Ammon's horn (tissue), 1 donor: ENCODE measurements at places on chromosomes 2 and 18.

DNA sequence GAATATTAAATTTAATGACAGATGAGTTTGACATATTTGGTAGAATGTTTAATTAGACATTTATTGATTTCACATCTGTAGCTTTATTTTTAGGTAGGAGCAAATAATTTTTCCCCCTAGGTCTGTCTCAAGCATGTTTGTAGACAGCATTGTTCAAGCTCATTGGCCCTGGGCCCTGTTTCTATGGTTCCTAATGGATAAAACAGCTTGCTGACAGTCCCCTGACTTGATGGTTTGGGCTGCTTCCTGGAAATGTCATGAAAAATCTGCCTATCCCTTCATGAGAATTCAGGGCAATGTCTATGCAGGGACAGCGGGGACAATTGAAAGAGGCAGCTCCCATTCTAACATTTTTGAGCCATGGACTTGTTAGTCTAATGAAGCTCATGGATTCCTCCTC is 14.6 kb upstream of the MEP1B start:
- DNase-seq, result peak; percentile 68

DNA sequence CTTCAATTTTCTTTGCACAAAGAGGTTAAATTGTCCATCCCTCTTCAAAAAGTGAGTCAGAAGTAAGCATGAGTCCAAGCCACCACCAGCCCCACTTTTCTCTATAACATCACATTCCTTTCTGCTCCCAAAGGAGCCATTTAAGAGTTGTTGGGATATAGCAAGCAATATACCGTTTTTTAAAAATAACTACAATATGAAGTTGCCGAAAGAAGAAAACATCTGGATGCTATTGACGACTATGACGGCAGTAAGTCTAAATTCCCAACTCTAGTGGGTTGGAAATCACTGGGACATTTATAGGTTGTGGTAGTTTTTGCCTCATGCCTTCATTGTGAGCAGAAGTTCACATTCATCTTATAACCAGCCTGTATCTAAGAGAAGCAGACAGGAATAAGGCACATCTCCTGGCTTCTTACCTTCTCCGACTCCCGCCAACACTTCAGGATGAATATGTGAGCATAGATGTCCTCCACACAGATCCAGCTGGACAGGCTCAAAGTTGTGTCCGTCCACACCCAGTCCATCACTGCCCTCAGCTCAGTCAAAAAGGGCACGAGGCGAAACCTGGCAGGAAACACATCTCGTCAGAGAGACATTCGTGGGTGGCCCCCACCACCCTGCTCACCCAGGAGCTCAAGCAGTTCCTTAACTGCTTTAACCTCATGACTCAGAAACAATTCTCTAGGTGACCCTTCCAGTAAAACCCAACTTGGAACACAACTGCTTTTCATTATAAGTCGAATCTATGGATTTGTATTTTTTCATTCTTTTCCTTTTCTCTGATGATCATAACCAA is 163.6 kb downstream of the NAPG start:
- no peak for DNase-seq

DNA sequence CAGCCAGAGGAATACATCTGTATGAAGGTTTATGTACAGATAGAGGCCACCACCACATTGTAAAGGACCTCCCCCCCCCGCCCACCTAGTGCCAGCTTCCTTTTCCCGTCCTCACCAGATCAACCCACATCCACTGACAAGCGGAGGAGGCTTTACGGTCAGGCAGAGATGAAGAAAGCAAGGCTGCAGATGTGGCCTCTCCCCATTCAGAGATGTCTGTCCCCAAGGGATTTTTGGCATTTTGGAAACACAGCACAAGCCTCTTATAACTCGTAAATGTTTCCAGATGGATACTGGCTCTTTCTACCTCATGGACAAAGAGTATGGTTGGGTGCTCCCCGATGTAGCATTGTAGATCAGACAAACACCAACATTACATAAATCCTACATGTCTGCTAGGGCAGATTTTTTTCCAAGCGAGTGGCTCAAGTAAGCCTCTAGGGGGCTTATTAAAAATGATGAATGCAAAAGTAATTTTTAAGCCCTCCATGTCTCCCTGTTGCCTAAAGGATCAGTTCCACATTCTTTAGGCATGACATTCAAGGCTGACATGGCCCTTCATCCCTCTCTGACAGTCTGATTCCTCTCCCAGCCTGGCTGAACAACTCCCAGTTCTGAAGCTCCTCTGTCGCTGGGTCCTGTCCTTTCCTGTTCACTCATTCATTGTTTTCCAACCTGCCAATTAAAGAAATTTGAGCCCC is 11.7 kb downstream of the VIT start:
- no peak for DNase-seq

DNA sequence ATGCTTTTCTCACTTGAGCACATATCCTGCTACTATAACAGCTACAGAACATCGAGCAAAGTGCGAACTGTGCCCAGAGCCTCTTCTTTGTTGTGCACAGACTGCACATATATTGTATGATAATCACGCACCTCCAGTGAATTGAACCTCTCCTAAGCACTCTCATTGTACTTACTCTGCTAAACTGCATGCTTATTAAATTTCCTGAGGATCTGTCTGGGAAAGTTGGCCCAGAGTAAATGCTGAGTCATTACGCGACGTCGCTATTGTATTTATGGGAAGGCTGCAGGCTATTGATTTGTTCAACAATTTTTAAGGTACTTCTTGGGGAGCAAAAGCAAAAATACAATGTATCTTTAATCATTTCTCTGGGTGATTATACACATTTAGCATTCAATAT is 399.6 kb upstream of the DSEL start:
- no peak for DNase-seq

DNA sequence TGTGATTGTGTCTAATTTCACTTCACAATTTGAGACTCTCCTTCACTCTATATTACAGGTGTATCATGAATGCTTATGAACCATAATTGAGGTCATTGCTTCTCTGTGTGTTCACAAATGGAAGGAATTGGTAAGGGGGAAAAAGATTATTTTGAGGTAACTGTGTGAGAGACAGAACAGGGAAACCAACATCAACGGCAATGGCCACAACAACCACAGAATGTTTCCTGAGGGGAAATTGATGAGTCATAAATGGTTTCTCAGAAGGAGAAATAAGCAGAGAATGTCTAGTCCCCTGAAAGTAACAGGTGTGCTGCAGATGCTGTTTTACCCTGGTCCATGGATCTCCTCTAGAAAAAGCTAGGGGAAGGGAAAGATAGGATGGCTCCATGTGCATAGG is 361.2 kb upstream of the GALNT5 start:
- DNase-seq, result no peak

DNA sequence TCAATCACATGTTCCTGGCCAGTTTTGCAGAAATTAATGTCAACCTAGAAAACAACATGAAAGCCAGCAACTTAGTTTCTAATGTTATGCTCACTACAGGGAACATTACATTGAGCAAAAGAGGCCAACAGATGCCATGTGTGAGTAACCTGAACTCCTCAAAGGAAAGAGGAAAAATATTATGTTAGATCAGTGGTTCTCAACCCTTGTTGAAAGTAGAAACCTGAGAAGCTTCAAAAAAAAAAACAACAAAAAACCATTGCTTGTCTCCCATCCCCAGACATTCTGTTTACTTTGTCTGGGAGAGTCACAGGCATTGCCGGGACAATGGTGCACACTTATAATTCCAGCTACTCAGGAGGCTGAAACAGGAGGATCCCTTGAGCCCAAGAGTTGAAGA is 57.7 kb downstream of the METTL4 start:
- DNase-seq, result no peak

DNA sequence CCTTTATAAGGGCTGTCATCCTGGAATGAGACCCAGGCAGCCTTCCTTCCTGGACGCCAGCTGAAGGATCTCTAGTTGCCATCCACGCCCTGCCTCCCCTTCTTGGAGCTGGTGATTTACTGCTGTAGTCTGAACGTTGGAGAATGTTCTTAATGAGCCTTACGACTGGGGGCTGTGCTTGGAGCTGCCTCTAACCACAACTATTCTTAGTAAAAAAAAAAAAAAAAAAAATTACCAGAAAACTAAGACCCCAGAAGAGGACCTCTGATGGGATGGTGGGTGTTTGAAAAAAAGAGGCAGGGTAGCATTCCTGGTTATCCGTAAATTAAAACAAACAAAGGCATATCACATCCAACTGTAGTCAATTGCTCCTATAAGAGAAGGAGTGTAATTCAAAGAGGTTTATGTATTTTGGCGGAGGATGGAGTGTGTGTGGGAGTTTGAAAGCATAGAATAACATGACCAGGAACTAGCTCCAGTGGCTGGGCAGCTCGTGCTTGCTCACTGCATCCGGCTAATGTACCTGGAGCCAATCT is 105.4 kb downstream of the QPCT start:
- no peak for DNase-seq

- no peak for DNase-seq
Observed at GRCh38 chr18:8720141-8720540, 14.8 kb downstream of the MTCL1 start.

GRCh38 chr2:43059183-43059897 is 167.1 kb downstream of the ZFP36L2 start:
- DNase-seq, result peak; percentile 95

GRCh38 chr2:224927646-224928173 is 114.6 kb downstream of the DOCK10 start:
- peak; percentile 41 for DNase-seq

GRCh38 chr2:36912695-36913094 is 53.6 kb downstream of the STRN start:
- DNase-seq, result no peak

GRCh38 chr18:79634186-79634585 is 45.4 kb upstream of the CTDP1 start:
- DNase-seq, result no peak
